Activated gamma-delta T cell (primary cell): ENCODE measurements at places on chromosomes 6 and 20.

DNA sequence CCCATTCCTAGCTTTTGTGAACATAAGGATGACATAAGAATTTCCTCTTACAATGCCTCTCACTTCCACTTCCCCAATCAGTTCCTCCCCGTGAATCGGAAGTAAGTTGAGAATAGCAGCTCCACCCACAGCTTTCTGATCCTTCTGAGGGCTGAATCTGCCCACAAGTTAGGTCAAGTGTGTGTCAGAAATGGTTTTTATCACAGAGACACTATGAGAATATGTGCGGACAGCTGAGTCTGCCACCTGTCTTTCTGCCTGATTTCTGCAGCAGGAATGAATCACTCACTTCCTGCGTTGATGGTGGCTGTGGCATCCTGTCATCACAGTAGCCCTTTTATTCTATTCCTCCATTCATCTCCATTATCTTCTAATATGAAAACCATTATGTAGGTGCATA, 70.2 kb downstream of the RIN2 start:
- DNase-seq: no peak

DNA sequence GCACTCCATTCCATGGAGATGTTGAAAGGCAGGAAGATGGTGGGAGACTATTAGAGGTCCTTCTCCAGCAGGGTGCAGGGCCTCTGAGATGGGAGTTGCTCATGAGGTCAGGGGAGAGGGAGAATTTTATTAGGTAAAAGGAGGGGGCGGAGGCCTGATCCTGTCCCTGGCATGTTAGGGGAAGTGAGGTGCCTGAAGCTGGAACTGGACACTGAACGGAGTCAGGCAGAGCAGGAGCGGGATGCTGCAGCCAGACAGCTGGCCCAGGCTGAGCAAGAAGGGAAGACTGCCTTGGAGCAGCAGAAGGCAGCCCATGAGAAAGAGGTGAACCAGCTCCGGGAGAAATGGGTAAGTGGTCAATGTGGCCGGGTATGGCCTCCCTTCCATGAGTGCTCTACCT, 24.4 kb downstream of the CEP250 start:
- no peak for DNase-seq

DNA sequence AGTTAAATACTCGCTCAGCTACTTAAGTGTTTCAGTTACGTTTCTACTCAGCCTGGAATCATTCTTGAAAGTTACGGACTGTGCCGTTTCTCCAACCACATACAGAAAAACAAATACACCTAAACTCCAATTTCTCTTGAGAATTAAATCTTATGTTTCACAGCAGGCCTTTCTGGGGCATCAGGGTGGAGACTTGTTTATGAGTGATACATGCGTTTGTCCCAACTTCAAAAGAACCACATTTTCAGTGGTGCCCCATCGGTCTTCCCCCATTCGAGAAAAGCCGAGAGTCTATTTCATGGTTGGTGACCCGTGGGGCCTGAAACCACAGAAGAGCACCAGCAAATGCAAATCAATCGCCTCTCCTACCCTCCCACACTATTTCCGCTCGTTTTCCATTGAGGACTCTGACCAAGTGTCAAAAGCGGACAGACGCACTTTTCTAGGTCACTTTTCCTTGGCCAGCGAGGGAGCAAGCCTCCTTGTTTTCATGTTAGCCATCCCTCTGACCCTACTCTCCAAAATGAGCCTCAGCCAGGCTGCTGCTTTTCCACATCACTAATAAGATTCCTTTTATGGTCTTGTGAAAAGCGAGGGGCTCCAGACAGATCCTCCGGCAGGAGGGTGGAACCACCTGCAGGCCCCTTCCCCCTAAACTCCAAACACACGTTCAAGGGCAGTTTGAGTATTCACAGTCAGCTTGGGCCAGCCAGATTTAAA, 3.1 kb downstream of the JAG1 start:
- DNase-seq: no peak

DNA sequence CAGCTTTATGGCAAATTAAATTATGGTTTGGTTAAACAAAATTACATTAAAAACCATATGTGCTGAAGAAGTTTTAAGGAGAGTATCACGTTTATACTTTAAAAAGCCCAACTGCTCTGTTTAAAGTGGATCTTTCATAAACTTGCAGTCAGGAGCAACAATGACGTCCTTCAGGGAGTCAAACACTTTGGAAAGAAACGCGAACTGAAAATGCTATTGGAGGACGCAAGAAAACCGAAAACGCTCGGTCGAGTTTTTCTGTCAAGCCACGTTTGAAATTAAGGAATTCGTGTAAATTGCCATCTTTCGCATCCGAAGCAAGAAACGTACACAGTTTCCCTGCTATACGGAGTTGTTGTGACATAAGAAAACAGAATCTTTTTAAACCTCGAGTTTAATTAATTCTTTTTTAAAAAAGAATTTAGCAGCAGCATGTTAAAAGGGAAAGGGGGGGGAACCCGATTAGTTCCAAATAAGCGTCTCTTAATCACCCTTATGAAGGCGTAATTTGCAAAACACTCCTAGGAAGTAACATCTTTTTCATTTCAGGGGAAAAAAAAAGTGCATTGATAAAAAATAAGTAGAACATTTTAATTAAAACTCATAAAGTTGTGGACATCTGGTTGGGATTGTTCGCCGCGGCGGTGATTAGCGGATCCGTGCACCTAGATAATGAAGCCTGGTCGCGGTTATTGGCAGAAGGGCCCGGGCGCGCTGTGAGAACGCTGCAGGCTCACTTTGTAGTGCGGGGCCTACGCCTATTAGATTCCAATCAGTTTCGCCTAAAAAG, 295.4 kb downstream of the TFAP2C start:
- DNase-seq: no peak

DNA sequence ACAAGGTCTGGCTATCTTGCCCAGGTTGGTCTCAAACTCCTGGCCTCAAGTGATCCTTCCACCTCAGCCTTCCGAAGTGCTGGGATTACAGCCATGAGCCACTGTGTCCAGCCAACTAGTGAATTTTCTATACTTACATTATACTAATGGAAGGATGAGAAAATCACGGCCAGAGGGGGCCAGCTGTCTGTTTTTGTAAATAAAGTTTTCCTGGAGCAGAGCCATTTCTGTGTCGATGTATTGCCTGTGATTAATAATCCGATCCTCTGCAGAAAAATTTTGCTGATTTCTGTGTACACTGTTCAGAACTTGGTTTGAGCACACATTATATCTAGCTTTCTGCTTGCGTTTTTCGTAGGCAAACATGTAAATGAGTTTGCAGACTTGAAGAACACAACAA, 28.8 kb downstream of the PTPRT start:
- no peak for DNase-seq

- no peak for DNase-seq
Observed at GRCh38 chr6:125013938-125014660, 51.9 kb downstream of the RNF217 start.
